Activated naive CD4-positive, alpha-beta T cell treated with anti-CD3 and anti-CD28 coated beads, Interleukin-2, amount 10 ng/mL, durations not matched to agents 7 days and 5 days (primary cell): ENCODE measurements at places on chromosomes 1 and 21.

DNA sequence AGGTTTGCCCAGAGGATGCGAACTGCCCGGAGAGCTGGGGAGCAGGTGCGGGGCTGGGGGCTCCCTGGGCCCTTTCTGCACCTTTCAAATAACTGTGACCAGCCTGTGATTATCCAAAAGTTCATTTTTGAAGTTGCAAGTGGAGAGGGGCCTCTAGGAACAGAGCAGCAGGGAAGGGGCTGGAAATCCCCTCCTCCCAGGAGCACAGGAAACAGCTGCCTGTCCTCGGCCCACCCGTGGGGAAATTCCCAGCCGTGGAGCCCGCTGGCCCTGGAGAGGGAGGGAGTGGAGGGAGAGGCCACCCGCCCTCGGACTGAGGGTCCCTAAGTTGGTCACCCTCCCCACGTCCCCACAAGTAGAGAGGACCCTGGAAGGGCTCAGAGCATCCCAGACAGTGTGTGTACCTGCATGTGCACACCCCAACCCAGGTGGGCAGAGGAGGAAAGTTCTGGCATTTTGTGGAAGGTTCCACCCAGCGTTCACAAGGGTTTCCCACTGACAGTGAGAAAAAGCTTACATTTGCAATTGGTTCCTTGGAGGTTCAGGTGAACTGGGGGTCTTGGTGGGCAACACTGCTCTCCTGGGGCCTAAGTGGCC, 1.2 kb upstream of the TNFRSF4 start:
- peaks cover 29% of the 10 kb centered on the region for H3K4me1 ChIP-seq
- DNase-seq, result no peak
- peaks cover 8% of the 10 kb centered on the region for H3K27me3 ChIP-seq
- no peak overlapping the region for H3K27ac ChIP-seq
- H3K36me3 ChIP-seq, result peaks cover 17% of the 10 kb centered on the region
- H3K4me3 ChIP-seq, result no peak overlapping the region

DNA sequence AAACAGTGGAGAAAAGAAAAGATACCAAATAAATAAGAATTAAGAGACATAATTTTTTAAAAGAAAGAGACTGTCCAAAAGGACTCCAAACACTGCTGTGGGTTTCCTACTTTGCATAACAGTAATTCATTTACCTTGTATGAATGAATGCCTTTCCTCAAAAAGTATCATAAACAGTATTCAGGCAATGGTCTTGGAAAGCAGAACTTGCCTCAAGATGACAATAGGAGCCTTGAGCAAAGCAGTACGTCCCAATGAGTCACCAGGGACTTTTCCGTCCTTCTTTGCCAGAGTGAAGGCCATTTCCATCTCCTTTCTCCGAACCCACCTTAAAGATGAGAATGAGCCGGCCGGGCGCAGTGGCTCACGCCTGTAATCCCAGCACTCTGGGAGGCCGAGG, 186.4 kb downstream of the ZBTB18 start:
- peaks cover 10% of the 10 kb centered on the region for H3K27me3 ChIP-seq
- peaks cover 25% of the 10 kb centered on the region for H3K4me1 ChIP-seq
- DNase-seq, result no peak
- no peak overlapping the region for H3K4me3 ChIP-seq
- no peak overlapping the region for H3K27ac ChIP-seq

GRCh38 chr1:41727749-41728115, 191.0 kb downstream of the HIVEP3 start:
- peaks cover 11% of the 10 kb centered on the region for H3K27me3 ChIP-seq
- H3K36me3 ChIP-seq, result peaks cover 2% of the 10 kb centered on the region
- H3K4me1 ChIP-seq, result peaks cover 42% of the 10 kb centered on the region
- DNase-seq, result no peak
- peak overlapping the region; percentile 83 for H3K27ac ChIP-seq

DNA sequence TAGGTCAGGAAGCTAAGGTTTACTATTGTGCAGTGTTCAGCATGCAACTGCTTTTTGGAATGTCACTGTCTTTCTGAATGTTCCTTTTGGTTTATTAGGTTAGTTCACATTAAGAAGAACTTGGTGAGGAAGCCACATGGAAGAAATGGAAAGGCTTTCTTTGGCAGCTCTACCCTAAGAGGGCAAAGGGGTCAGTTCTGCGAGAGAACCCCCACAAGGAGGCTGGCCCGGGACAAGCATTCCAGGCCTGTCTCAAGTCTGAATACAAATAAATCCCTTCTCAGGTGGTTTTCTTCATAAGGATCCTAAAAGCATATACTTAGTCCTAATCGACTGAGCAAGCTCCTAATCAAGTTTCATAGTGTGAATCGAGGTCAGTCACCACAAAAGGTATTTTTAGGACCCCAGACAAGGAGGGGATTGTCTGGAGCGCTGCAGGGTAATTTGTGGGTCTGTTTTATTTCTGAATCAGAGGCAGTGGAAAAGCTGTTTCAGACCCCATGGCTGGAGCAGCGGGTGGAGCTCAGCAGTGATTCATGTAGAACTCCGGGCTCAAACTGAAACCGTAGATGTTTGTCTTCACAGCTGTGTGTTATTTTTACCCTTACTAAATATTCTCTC, 63.3 kb downstream of the ERG start:
- H3K4me1 ChIP-seq, result no peaks in the 10 kb centered on the region
- peaks cover 7% of the 10 kb centered on the region for H3K27me3 ChIP-seq
- no peak overlapping the region for H3K27ac ChIP-seq
- H3K4me3 ChIP-seq, result no peak overlapping the region
- no peaks in the 10 kb centered on the region for H3K36me3 ChIP-seq
- DNase-seq, result no peak

GRCh38 chr21:27171707-27172106, 204.8 kb upstream of the ADAMTS5 start:
- no peaks in the 10 kb centered on the region for H3K27me3 ChIP-seq
- H3K4me1 ChIP-seq, result no peaks in the 10 kb centered on the region
- no peaks in the 10 kb centered on the region for H3K36me3 ChIP-seq
- H3K4me3 ChIP-seq, result no peak overlapping the region
- H3K27ac ChIP-seq, result no peak overlapping the region

DNA sequence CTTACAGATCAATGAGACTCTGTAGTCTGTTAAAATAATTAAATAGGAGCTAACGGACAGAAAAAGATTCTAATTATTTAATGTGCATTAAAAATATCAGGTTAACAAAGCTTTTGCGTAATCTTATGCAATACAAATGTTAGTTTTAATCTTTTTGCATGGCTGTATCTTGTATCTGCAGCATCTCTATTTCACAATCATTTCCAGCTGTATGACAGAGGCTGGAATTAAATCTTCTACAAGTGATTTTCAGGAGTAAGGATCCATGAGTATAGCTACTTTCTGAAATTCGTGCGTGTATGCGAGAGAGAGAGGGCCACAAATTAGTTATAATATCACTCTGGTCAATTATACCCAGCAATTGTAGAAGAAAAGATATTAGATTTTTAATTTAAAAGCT, 1446.8 kb downstream of the NCAM2 start:
- H3K27ac ChIP-seq, result no peak overlapping the region
- H3K4me3 ChIP-seq, result no peak overlapping the region
- DNase-seq, result no peak
- H3K27me3 ChIP-seq, result no peaks in the 10 kb centered on the region
- no peaks in the 10 kb centered on the region for H3K36me3 ChIP-seq
- no peaks in the 10 kb centered on the region for H3K4me1 ChIP-seq

GRCh38 chr1:42680055-42680454, 2.2 kb upstream of the YBX1 start:
- no peak for DNase-seq
- H3K27ac ChIP-seq, result no peak overlapping the region
- H3K36me3 ChIP-seq, result peaks cover 31% of the 10 kb centered on the region

- H3K27ac ChIP-seq, result no peak overlapping the region
- peaks cover 29% of the 10 kb centered on the region for H3K27me3 ChIP-seq
- no peaks in the 10 kb centered on the region for H3K4me1 ChIP-seq
- H3K4me3 ChIP-seq, result no peak overlapping the region
- no peak for DNase-seq
Measured at GRCh38 chr1:112267929-112268328, 128.1 kb upstream of the CTTNBP2NL start.
